Cortex of kidney (tissue), 1 donor: ENCODE measurements at places on chromosomes 16 and 17.

GRCh38 chr17:58539698-58540097, 25.3 kb upstream of the MTMR4 start:
- no peak for DNase-seq

DNA sequence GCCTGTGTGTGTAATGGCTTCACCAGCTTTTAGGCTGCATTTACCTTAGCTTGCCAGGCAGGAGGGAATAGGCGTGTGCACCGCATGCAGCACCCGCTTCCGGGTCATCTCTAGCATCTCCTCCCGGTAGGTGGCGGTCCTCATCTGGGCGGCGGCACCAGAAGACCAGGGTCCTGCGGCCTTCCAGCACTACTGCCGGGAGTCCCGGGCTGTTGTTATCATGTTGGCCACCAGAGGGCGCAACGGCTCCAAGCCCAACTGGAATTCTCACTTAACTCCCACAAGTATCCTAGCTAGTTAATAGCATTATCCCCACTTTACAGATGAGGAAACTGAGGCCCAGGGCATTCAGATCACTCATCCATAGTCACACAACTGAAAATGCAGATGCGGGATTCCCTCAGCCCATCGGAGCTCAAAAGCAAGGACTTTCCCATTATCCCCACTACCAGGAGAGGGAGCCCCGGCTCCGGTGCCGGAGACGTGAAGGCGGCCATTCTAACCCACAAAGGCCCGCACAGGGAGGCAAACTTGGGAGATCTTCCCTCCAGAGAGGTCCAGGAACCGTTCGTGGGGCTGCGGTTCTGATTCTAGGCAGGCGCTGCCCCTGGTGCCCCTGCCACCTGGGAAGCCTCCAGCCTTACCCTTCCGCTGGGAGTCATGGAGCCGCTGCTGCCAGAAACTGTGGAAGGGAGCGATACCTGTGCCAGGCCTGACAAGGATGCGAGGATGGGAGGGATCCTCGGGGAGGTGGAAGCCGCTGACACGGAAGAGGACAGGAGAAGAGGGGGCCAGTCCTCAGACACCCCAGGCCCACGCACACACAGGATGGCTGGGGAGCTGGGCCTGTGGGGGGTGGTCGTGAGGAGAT, 23.9 kb downstream of the LGALS9 start:
- no peak for DNase-seq

GRCh38 chr16:67311607-67312488, 14.7 kb downstream of the KCTD19 start:
- DNase-seq: no peak

GRCh38 chr16:21638573-21638975, 13.8 kb downstream of the IGSF6 start:
- DNase-seq: no peak

- DNase-seq: no peak
Observed at GRCh38 chr16:51286272-51286671, 135.2 kb upstream of the SALL1 start.

DNA sequence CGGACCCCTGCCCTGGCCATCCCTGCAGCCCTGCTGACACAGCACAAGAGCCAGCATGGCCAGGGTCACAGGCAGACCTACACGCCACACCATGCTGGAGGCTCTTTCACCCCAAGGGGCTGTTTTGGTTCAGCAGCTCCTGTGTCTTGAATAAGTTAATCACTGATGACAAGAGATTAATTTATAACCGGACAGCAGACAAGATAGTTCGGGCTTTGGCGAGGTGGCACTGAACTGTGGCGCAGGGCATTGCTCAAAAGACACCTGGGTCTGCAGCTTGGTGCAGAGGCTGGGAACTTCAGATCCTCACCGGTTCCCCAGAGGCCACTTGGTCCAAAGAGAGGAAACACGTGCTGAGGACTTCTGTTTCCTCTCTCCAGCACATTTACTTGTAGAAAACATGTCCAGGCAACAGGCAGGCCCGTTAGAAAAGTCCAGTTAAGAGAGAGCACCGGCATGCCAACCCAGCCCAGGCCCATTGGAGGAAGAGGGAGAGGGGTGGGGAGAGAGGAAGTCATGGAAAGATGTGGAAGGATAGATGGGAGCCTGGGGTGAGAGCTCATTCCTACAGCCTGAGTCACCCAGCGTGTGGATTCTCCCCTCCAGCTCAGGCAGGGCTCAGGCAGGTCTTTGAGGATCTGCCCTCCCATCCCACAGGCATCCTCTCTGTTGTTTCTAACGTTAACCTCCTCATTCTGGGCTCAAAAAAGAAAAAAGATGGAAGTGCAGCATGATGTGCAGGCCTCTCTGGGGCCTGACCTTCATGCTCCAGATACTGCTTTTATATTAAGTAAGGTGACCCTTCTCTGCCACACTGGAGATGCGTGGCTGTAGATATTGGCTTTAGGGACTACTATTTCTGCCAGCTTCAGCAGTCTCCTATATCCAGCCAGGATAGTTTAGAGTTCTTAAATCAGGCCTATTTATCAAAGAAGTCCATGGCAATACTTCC, 80.0 kb upstream of the HNF1B start:
- no peak for DNase-seq

DNA sequence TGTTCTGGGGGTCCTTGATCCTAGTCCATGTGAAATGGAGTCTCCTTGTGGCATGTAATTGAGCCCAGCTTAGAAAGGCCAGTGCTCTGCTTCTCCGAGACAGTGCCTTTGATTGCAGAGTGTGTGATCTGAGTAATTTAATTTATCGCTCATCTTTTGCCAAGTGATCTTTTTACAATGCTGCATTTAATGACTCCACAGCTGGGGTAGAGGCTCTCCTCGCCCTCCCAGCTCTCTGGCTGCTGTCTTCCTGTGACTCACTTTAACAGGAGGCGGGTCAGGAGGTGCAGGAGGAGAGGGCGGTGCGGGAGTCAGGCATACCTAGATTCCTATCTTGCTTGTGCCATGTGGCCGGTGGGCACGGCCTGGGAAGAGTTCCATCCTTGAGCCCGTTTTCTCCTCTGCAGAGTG, 113.4 kb upstream of the FOXF1 start:
- no peak for DNase-seq

DNA sequence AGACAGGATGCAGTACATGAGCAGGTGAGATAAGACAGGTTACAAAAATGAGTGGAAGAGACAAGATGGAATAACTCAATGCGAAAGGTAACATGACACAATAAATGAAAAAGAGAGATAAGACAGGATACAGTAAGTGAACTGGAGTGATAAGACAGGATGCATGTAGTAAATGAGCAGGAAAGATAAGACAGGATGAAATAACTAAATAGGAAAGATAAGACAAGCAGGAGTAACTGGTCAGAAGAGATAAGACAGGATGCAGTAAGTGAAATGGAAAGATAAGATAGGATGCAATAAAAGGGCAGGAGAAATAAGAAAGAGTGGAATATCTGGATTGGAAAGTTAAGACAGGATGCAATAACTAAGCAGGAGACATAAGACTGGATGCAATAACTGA, 8.3 kb upstream of the MYH4 start:
- no peak for DNase-seq

DNA sequence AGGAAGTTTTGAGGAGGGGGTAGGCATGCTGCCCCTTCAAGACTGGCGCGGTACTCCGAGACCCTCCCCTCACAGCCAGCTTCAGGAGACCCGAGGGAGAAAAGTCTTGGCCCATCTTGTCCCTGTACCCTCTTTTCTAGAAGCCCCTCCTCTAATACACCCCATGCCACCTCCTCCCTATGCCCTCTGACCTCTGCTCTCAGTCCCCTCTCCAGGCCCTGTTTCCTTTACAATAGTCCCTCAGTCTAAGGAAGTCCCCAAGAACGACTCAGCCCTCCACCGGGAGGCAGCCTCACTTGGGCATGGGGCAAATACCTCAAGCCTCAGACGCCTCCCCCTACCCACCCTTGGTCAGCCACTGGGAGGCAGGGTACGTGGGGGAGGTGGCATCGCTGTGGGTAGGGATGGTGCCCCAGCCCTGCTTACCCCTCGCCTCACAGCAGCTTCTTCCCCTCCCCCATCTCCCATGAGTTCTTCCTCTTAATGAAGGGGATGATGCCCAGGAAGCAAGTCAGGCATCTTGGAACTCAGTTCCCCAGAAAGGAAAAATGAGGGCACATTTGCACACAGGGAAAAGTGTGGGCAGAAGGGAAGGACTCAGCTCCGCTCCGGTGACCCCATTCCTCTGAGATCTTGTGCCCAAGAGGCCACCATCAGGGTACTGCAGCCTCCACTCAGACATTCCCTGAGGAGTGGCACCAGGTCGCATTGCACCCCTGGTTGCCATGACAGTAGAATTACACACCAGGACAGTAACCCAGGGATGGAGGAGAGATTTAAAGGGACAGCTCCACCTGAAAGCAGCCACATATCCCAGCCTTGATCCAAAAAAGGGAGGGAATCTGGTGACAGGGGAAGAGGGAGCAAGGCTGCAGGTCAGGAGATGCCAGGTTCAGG, 6.2 kb downstream of the MPP2 start:
- no peak for DNase-seq

DNA sequence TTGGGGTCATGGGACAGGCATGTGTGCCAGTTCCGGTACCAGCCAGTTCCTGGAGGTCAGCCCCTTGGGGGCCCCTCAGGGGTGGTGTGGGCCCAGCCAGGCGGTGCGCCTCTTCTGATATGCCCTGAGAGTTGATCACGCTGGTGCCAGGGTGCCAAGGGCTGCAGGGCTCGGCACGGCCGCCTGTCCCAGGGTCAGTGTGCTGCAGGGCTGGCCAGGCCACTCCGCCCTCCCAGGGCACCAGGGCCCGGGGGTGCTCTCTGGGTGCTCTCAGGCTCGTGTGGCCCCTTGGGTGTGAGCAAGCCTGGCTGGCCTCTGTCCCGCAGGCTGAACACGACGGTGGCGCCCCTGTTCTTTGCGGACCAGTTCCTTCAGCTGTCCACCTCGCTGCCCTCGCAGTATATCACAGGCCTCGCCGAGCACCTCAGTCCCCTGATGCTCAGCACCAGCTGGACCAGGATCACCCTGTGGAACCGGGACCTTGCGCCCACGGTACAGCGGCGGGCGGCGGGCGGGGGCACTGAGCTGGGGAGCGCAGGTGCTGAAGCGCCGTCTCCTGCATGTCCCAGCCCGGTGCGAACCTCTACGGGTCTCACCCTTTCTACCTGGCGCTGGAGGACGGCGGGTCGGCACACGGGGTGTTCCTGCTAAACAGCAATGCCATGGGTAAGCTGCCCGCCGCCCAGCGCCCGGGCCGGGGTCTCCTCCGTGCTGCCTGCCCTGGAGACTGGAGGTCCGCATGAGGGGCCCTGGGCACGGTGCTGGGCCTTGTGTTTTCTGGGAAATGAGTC, 6.0 kb downstream of the GAA start:
- DNase-seq: no peak

- DNase-seq: no peak
Observed at GRCh38 chr16:22285080-22285479, 12.1 kb upstream of the POLR3E start.

DNA sequence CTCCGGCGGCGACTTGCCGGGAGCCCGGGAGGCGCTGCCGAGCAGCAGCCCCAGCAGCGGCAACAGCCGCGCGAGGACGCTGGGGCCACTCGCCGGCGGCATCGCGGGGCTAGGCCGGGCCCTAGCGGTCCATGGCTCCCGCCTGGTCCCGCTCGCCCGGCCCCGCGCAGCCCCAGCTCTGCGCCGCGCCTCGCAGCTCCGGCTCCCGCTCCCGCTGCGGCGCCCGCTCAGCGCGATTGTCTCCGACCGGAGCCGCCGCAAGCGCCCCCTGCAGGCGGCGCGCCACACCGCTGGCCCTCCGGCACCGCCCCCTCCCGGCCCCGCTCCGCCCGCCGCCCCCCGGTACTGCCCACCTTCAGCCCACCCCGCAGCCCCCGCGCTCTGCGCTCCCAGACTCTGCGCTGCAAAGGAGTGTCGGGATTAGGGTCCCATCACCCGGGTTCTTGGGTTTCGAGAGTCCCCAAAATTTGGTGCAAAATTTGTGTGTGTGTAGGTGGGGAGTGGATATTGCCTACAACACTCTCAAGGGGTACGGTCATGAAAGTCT, at the start of gene FAM171A2:
FAM171A2 (minus strand) TSS at position 241 of the 547 bp plus-strand sequence; CDS start at position 102, 139 bp downstream.
- no peak for DNase-seq

DNA sequence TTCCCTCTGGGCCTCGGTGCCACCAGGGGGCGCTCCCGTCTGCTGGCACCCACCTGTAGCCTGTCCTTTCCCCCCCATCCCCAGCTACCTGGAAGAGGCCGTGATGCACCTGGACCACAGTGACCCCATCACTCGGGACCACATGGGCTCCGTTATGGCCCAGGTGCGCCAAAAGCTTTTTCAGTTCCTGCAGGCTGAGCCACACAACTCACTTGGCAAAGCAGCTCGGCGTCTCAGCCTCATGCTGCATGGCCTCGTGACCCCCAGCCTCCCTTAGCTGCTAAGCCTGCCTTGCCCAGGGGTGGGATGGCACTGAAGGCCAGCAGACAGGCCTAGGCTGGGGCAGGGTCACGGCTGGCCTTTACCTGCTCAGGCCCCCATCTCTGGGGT, 818 bp upstream of the NRN1L start:
- no peak for DNase-seq

DNA sequence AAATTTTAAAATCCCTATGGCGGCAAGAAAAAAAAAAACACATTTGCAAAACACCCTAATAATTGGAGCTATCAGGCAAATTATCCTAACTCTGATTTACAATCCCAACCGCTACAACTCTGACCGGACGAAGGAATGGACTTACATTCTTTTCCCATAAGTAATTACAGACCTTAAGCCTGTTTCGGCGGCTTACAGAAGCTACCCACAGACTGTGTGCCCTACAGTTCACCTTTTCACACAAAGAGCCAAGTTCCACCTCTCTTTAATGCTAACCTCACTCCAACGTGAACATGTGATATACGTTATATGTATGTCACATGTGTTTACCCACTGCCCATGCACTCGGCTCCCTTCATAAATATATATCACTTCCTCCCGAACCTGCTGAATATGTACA, 8.7 kb upstream of the MEAK7 start:
- DNase-seq: no peak

DNA sequence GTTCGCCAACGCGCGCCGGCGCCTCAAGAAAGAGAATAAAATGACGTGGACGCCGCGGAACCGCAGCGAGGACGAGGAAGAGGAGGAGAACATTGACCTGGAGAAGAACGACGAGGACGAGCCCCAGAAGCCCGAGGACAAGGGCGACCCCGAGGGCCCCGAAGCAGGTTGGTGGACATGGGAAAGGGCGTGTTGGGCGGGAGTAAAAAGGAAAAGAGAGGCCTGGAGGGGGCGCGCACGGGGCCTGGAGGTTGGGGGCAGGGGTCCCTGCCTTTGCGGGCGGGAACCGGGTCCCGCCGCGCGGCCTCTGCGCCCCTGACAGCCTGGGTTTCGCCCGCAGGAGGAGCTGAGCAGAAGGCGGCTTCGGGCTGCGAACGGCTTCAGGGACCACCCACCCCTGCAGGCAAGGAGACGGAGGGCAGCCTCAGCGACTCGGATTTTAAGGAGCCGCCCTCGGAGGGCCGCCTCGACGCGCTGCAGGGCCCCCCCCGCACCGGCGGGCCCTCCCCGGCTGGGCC, 2.1 kb downstream of the IRX5 start:
- DNase-seq: no peak

GRCh38 chr17:9883451-9883850, 21.6 kb downstream of the RCVRN start:
- no peak for DNase-seq
